ENCODE measurements at places on chromosomes 13 and 19.

GRCh38 chr13:105702441-105702840 is 833.0 kb downstream of the EFNB2 start:
- DNase-seq = no peak

- no peak for DNase-seq
Observed at GRCh38 chr19:17091758-17092333, 16.3 kb downstream of the MYO9B start.

GRCh38 chr19:11535792-11536595 is 2.7 kb upstream of the CNN1 start:
- peak; percentile 90 for DNase-seq

DNA sequence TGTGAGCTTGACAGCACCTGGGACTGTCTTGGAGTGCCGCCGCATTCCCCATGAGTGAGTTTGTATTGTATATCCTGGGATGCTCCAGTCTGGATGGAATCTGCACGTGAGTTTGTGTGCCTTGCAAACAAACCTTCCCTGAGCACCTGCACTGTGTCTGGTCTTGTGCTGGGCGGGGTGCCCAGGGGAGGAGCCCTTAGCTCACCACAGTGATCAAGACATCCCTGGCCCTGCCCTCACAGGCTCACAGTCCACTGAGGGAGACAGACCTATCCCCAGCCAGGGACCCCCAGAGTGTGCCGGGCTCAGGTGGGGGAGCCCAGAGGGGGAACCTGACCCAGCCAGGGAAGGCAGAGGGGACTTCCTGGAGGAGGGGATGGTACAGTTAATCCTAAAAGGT is 1.7 kb upstream of the BCAM start:
- DNase-seq = peak; percentile 46

DNA sequence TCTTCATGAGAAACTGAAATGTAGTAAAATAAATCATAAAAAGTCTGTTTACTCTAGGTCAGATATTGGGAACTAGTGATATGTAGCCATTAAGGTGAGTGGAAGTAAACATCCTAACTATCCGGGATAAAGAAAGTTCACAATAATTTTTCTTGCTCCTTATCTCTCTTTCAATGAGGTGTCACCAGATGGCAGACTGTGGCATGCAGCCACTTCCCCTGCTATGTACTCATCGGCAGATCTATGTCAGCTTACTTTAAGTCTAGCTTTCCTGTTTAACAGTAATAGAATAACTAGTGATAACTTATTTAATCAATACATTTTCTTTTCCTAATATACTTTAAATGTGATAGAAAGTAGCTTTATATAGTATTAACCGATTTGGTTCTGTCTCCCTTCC is 181.9 kb downstream of the NDFIP2 start:
- peak; percentile 43 for DNase-seq

- DNase-seq = no peak
Observed at GRCh38 chr13:73325723-73326558, 267.1 kb downstream of the KLF5 start.

DNA sequence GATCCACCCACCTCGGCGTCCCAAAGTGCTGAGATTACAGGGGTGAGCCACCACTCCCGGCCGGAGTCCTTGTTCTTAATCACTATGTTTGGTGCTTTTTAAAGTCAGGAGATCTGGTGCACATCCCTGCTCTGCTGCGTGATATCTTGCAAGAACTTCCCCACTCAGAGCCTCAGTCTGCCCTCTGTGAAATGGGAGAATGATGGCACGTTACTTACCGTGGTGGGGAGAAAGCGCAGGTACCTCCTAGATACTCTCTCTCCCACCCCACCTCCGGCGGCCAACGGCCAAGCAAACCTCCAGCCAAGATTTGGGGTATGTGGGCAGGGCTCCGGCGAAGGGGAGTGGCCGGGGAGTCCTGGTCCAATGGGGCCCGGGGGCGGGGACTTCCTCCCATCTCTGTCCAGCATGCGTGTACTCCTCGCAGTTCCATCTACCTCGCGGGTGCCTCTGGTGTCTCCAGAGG is at the start of gene RYR1:
Gene RYR1, plus strand, starts transcription at position 424 of the 466 bp plus-strand sequence. CDS start 139 bp downstream, outside the sequence.
- DNase-seq = peak; percentile 38

GRCh38 chr13:30685987-30686386 is 49.4 kb upstream of the ALOX5AP start:
- no peak for DNase-seq

GRCh38 chr13:91134803-91135184 is 212.7 kb upstream of the MIR17HG start:
- DNase-seq = no peak

DNA sequence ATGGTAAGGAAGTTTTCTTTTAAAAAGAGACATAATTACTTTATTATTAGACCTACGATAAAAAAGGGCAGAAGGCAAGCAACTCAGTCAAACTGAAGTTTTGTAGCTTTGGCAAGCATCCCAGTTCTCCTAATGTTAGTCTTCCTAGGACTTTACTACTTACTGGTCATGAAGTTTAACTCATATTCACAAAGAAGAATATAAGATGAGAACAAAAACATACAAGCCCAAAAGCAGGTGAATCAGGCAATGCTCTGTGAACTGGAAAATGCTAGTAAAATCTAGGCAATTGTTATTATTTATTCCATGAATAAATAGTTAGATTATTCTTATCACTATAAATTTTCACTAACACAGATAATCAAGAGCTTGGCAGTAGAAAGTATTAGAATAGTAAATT is 85.0 kb downstream of the MIPEP start:
- DNase-seq = no peak

DNA sequence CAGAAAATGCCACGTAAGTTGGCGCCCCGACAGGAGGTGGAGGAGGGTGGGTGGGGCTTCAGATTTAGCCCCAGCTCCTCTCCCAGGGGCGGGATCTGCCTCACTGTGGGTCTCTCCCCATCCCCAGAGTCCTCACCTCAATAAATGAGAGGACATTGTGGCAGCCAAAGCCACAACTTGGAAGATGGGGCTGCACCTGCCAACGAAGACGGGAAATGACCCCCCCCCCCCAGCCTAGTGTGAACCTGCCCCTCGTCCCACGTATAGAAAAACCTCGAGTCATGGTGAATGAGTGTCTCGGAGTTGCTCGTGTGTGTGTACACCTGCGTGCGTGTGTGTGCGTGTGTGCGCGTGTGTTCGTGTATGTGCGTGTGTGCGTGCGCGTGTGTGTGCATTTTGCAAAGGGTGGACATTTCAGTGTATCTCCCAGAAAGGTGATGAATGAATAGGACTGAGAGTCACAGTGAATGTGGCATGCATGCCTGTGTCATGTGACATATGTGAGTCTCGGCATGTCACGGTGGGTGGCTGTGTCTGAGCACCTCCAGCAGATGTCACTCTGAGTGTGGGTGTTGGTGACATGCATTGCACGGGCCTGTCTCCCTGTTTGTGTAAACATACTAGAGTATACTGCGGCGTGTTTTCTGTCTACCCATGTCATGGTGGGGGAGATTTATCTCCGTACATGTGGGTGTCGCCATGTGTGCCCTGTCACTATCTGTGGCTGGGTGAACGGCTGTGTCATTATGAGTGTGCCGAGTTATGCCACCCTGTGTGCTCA is 1.5 kb upstream of the TRAPPC5 start:
- DNase-seq = no peak

DNA sequence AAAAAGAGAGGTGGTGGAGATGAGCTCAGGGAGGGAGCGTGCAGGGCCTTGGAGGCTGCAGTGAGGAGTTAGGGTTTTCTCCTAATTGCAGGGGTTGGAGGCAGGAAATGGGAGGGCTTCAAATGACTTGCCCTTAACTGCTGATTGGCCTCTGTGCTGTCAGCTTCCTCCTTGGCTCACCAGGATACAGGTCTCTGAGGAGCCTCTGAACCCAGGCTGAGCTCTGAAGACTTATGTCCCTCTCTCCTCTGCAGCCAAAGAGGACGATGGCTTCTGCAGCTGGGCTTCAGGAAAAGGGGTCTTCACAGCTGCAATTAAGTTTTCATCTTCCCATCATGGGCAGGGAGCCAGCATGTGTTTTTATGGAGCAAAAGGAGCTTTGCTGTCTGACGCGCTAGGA is 6.7 kb upstream of the RANBP3 start:
- DNase-seq = no peak

DNA sequence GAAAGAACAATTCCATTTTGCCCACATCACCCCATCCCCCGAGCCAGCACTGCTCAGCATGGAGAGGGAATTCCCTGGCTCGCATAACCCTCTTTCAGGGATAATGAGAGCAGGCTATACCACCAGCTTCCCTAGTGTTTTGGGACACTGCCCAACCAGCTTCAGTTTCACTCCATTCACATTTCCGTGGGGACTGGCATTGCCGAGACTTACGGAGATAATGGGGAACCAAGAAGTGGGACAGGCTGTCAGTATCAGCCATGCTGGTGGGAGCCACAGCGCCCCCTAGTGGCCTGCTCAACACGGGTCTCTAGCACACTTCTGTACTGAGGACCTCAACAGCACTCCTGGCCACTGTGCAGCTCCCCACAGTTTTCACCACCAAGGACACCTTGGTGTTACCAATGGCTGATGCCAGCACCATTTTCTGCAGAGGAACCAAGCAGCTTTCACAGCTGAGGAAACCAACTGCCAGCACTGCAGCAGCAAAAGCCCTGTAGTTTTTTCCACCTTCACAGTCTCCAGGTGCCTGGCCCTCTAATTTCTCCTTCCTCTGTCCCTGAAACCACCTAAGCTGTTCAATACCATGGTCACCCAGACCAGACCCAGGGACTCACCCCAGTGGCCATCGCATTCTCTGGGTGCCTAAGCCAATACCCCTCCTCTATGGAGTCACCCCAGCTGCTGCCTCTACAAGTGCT is 23.7 kb downstream of the SLC6A16 start:
- peak; percentile 63 for DNase-seq

DNA sequence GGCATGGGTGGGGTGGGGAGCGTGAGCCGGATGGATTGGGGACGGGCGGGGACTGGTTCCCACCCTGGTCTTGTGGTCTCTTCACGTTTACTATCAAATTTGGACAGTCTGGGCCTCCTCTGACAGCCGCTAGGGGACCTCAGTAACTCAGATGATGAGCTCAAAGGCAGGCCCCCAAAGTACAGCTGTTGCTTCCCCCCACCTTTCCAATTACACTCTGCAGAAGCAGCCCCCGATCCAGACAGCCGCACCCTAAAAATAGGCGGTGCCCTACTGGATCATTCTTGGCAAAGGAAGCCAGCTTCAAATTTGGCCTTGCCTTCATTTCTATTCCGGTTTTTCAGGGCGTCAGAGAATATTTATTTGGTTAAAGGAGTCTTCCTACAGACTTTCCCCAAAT is 1.9 kb upstream of the FOXO1 start:
- DNase-seq = no peak

DNA sequence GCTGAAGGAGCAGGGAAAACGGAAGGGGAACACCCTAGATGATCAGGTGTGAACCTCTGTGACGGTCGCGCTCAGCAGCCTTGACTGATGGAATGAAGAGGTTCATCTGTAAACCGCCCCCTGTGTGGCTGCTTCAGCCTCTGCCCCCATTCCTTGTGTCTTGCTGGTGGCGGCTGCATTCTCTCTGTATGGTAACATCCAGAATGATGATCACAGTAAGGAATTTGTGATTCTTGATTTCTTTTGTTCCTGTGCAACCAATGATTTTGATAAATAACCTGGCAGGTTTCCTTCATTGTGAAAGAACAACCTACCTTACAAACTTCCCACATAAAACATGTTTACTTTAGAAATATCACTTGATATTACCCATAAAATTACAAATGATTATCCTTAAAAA is 118.7 kb upstream of the MCF2L start:
- DNase-seq = no peak

DNA sequence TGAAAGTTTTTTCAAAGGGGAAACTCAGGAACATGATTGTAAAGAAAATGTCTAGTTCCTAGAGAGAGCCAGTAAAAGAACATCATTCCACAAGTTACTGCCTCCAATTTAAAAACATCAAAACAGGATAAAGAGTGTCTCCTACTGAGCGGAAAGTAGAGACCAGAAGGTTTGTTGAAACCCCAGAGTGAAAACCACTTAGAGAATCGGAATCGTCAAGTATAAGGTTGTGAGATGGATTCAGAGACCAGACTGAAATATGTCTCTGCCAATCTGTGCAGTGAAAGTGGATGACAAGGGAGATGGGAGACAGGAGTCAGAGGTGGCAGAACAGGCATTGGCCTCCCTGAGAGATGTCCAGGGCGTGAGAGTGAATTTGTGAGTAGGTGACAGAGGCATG is 133.4 kb downstream of the GPC6 start:
- no peak for DNase-seq

GRCh38 chr19:295687-296370 is 4.6 kb upstream of the PLPP2 start:
- DNase-seq = peak; percentile 28

GRCh38 chr13:32783067-32783466 is 196.8 kb downstream of the PDS5B start:
- no peak for DNase-seq

DNA sequence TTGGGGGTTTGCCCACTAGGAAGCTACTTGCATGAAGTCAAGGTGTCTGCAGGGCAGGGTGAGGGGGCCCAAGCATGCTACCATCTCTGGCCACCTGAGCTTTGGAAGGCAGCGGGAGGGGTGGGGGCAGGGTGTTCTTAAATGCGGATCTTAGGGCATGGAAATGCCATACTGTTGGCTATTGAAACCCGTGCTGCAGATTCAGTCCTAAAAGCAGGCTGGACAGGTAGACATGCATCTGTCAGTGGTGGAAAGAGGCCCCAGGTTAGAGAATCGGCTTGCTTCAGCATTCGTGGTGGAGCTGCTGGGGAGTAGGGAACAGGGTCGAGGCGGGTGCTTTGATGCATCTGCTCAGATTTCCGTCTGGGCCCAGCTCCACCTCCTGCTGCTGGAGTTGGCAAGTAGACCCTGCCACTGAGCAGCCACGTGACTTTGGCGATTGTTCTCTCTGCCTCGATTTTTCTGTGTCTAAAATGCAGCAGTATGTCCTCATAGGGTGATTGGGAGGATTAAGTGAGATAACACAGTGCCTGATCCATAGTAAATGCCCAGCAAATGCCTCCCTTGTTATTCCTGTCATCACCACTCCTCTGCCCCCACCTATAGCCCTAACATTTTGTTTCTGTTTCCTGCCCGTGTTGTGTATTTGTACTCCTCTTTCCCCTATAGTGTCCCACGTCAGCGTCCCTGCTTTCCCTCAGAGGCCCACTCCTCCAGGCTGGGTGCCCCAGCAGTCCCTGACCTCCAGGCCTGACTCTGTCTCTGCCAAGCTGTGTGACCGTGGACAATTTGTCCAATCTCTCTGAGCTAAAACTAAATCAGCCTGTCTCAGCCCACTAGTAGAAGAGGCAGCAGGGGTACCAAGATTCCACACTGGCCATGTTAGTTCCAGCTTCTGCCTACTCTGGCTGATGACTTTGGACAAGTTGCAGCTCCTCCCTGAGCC is 5.8 kb downstream of the PPP1R37 start:
- DNase-seq = peak; percentile 54

DNA sequence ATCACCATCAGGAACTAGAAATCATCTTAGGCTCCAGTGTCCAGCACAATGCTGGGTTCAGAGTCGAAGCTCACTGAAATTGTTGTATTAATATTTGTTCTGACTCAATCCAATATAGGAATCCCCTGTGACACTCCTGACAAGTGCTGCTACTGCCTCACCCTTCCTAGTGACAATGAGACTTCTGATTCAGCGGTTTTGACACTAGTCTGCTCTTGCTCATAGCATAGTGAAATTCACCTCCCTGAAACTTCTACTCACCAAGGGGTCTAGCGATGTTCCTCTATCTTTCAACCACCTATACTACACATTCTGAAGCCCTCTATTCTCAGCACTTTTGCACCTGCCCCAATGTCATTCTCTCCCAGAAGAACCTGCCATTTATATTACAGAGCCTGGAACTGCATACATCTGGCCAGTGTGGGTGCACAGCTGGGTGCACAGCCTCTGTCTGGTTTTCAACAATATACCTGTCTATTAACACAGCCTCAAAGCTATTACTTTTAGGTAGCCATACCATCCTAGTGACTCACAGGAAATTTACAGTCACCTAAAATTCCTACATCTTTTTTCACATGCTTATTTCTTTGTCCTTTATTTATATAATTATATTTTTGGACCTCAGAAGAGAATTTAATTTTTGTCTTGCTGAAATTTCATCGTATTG is 88.3 kb downstream of the DOCK9 start:
- DNase-seq = no peak

Data from body of pancreas (tissue), 4 donors.